DMS53 (cell line): ENCODE measurements at places on chromosomes 5 and 9.

- DNase-seq = no peak
These were observed 307.5 kb downstream of the ZNF608 start for GRCh38 chr5:124438903-124439281.

DNA sequence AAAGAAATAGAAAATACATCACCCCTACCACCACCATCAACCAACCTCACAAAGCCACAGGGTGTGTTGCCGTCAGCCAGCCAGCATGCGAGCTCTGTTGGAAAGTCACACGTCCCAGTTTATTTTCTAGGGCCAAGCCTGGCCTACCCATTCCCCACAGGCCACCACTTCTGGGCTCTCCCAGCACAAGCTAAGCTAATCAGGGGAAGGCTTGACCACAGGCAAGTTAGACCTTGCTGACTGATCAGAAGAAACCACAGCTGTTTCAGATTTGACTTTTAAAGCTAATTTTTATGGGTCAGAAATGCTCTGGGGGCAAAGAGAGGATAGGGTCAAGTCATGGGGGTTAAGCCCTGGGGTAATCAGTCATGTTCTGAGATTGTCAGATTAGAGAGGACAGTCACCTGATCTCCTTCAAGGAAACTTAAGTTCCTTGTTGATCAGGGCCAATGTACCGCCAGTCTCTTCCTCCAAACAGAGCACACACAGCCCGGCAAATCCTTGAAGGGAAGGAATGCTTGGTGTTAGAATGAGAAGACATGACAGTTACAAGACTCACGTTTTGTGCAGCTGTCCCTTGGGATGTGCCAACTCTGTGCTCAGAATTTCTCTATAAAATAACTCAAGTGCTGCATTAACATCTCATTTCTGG, 7.6 kb downstream of the SHB start:
- DNase-seq = no peak

DNA sequence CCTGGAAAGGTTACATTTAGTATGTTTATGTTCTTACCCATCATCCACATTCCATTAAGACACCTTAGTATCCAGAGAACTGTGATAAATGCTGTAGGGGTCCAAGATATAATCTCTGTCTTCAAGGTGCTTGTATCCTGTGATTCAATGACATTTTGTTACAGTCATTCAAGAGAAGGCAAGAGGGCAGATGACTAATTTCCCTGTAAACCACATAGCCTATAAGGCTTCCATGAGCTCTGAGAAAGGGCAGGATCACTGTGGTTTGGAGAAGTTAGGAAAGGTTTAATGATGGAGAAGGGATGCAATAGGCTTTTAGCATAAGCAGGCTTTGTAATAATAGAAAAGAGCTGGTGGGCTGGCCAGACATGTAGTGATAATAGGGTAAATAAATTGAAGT, 40.0 kb downstream of the PAPPA start:
- DNase-seq = no peak

- DNase-seq = no peak
These were observed 222.2 kb upstream of the MEF2C start for GRCh38 chr5:89105171-89105695.

DNA sequence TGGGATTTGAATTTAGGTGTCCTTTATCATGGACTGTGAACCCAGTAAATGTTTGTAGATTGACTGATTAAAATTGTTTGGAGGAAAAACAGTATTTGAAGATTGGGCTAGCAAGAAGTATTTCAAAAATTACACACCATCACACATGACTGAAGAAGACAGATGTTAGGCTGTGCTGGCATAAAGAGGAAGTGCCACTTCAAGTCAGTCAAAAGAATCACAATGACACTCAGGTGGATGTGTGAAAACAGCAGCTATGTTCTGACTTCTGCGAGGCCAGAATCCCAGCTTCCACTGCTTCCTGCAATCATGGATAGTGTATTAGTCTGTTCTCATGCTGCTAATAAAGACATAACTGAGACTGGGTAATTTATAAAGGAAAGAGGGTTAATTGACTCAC, 393.3 kb downstream of the DMRT2 start:
- DNase-seq = peak; percentile 1

DNA sequence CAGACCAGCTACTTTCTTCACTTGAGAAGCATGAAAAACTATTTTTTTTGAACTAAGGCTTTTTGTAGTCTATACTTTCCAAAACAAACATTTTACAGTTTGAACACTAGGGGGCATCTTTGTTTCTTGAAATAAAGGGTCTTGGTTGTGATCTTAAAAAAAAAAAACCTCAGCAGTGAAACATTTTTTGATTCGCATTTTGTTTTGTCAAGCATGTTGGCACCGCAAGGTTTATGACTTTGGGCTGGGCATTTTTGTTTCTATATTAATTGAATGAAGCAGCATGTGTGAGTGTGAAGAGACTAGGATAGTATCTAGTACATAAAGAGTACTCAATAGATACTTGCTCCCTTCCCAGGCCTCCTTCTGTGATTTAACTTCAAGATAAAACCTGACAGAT, 31.6 kb upstream of the ACOT12 start:
- DNase-seq = peak; percentile 76

GRCh38 chr5:80502800-80503199, 14.9 kb downstream of the FAM151B start:
- no peak for DNase-seq

DNA sequence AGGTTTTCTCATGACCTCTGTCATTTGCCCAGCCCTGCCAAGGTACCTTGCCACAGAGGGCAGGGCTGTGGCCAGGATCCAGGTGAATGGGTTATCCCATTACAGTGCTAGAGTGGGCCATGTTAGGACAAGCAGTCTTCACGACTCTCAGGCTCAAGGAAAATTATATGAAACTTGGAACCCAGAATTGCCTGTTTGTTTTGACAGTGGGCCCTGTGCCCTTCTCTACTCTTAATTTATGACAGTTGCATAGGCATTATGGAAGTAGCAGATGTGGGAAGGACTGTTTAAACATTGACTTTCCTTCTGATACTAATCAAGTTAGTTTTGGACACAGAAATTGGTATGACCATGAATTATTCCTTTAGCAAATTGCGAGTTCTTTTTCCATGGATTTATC, 41.7 kb downstream of the ITGA2 start:
- no peak for DNase-seq

DNA sequence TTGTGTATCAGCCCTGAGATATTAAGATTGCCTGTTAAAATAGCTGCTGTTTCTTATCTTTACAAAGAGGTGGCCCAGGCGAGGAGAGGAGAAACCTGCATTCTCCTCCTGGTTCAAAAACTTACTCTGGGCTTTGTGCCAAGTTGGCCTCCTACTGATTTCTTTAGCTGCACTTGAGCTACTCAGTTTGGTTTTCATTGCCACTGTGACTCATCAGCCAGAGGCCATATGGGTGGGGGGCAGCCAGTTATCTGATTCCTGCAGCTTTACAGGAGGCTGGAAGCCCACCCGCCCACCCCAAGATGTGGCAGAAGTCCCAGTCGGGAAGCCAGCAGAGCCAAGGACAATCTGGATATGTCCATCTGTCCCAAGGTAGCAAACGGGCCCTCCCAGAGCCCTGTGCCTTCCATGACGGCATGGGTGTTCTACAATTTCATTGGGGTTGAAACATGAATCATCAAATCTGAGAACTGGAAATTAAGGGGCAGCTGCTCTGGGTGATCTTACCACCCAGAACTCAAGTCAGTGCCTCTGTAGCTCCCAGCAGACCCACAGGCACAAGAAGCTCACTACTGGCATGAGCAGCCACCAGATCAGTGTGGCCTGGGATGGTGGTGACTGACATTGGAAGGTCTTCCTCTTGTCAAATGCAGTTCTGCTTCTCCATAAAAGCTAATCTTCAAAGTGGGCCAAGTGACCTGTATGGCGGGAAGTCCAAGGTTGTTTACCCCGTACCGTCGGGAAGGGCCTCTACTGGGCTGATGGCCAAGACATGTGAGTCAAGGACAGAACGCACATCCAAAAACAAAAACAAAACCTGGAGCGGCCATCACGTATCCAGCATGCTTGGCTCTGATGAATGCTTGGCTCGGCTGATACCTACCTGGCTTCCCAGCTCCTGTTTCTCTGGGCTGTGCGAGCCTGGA, 15.6 kb downstream of the FCN2 start:
- no peak for DNase-seq

DNA sequence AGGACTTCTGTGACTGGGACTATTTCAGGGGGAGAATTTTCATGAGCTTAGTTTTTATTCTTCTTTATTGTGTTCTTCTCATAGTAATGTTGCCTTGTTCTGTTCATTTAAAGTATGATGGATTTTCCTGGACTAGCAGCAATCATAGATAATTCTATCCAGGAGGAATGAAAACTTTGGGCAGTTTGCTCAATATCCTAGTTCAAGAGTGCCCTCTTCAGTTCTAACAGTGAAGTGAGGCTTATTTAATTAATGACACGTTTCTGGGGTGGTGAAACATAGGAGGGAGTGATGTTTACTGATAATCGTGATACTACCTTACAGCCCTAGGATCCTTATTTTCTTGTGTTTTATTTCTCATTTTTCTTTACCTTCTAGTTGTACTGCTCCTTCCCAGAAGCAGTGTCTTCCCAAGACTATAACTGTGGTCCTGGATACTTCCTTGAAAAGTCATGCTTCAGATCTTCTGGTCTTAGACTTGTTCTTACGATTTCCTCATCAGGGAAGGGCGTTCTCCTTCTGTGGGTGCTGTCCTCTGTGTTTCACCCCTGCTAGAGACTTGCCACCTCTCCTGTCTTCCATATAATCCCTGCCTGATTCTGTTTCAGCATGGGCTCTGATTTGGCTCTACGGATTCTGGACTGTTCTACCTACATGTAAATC, 57.4 kb downstream of the CFAP95 start:
- peak; percentile 70 for DNase-seq

- no peak for DNase-seq
These were observed 213.3 kb downstream of the DNAH5 start for GRCh38 chr5:13731121-13731628.

- DNase-seq = no peak
These were observed 385.9 kb downstream of the RASEF start for GRCh38 chr9:82677086-82677485.

GRCh38 chr5:172548311-172548731, 92.7 kb upstream of the NEURL1B start:
- peak; percentile 58 for DNase-seq

- DNase-seq = peak; percentile 3
These were observed 10.6 kb downstream of the FSD1L start for GRCh38 chr9:105458404-105458803.

- DNase-seq = no peak
These were observed 299.6 kb downstream of the FGF10 start for GRCh38 chr5:44089424-44090144.

- peak; percentile 24 for DNase-seq
These were observed 211.7 kb downstream of the LRRC70 start for GRCh38 chr5:62790348-62790747.

- peak; percentile 96 for DNase-seq
These were observed 2.5 kb upstream of the ST6GALNAC4 start for GRCh38 chr9:127919253-127919815.

DNA sequence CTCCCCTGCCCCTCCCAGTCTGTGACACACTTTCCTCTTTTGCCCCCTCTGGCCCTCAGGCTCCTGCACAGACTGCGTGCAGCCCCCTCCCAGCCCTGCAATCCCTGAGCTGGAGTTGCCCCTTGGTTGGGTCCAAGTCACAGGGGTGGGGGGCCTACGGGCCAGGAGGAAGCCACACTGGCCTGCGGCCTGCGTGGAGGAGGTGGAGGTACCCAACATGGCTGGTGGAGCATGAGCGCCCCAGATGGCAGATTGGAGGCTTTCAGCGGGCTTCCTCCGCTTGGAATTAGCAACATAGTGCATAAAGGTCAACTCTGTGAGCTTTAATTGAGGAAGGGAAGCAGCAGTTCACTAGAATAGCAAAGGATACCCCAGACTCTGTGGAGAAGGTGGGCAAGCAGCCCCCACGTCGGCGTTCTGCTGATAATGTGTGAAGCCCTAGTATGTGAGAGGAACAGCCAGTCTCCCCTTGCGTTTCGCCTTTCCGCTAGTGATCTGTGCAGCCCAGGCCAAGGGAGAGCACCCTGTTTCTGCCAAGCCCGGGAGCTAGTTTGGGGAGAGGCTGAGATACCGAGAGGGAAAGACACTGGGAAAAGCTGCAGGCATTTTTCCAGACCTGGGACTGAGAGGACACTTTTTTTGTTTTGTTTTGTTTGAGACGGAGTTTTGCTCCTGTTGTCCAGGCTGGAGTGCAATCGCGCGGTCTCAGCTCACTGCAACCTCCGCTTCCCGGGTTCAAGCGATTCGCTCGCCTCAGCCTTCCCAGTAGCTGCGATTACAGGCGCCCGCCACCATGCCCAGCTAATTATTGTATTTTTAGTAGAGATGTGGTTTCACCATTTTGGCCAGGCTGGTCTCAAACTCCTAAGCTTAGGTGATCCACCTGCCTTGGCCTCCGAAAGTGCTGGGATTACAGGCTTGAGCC, 35.3 kb upstream of the MACIR start:
- DNase-seq = no peak

GRCh38 chr5:92641031-92641962, 939.7 kb downstream of the NR2F1-AS1 start:
- peak; percentile 88 for DNase-seq

GRCh38 chr5:95022967-95023695, 261.8 kb downstream of the MCTP1 start:
- no peak for DNase-seq

DNA sequence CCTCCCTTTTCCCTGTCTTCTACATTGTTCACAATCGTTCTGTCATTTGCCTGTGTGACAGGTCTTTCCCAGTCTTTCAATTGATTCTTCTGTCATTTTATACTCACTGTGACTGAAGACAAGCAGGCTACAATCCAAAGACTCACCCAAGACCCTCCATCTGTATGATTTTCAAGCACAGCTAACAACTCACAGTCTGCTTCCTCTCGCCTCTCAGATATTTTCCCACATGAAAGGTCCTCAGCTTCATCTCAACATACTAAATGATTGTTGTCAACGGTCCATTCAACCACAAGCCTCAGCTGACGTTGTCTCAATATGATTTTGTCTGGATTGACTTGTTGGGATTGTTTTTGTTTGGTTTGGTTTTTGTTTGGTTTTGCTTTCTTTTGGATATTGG, 346.5 kb downstream of the NFIB start:
- DNase-seq = no peak

GRCh38 chr5:54628050-54628449, 110.5 kb downstream of the SNX18 start:
- peak; percentile 93 for DNase-seq

DNA sequence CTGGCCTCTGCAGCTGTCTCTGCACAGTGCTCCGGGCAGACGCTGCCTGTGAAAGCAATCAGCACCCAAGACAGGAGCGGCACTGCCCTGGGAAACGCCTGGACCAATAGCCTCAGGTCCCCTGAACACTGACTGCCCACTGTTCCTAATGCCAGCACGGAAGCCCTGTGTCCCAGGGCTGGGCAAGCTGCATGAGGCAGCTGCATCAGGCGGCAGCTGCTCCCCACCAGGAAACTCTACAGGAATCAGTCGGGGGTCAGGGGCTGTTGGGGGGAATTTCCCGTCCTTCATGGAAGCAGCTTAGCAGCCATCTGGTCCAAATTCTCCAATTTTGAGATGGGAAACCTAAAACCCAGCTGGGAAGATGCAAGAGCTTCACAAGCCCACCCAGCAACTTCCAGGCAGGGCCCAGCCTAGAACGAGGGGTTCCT, 118.6 kb downstream of the VAV2 start:
- no peak for DNase-seq
